ENCODE measurements at places on chromosomes 11 and 22. TPM values are rescaled to one million over a fixed set of nuclear protein-coding genes. Genes with fewer than 3 reads are reported as not detected.
A peak's percentile ranks its signal among the peaks of the same experiment; 100 is the strongest.

Gene TRPM5
- 0.87 TPM for polyA plus RNA-seq

Gene ASCL2
- polyA plus RNA-seq = 15.8 TPM

Gene OR8D4
- not detected for polyA plus RNA-seq

Gene CHID1
- 82.9 TPM for polyA plus RNA-seq

Gene OTOG
- 0.10 TPM for polyA plus RNA-seq

Gene TBX10
- 4.9 TPM for polyA plus RNA-seq

Gene KDM4D
- polyA plus RNA-seq = 0.67 TPM

DNA sequence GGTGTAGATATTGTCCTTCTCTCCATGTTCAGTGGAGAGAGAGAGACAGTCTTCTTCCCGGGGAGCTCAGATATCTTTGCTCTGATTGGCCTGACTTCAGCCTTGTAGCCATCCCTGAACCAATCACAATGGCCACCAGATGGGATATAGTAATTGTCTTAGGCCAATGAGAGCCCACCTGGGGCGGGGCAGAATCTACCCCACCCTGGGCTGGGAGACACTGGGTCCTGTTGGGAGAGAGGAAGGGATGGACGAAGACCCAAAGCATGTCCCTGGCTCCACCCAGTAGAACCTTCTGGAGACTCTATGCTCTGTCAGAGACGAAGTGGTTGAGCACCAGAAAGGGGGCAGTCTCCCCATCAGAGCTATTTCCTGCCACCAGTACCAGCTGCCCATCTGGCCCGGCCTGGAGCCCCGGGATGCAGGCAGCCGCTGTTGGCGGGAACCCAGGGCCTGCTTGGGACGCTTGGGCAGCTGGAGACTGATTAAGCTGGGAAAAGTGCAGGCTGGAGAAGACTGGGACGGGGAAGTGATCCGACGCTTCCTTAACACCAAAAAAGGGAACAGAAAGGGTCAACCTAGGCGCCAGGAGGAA lies 31.6 kb upstream of the CBX7 start:
- H3K4me3 ChIP-seq = no peak overlapping the region
- H3K27ac ChIP-seq = no peak overlapping the region
- no peaks in the 10 kb centered on the region for H3K36me3 ChIP-seq
- H3K27me3 ChIP-seq = no peaks in the 10 kb centered on the region
- no peak for DNase-seq
- no peaks in the 10 kb centered on the region for H3K4me1 ChIP-seq

- no peak overlapping the region for H3K27ac ChIP-seq
- peaks cover 15% of the 10 kb centered on the region for H3K4me1 ChIP-seq
- H3K27me3 ChIP-seq = no peaks in the 10 kb centered on the region
- no peak overlapping the region for H3K4me3 ChIP-seq
- no peak for DNase-seq
- H3K36me3 ChIP-seq = no peaks in the 10 kb centered on the region
Observed at GRCh38 chr11:117092951-117093590, 5.2 kb downstream of the SIK3 start.

GRCh38 chr11:121351083-121351630 lies 58.6 kb downstream of the SC5D start:
- H3K4me1 ChIP-seq = no peaks in the 10 kb centered on the region
- H3K27ac ChIP-seq = no peak overlapping the region
- H3K36me3 ChIP-seq = no peaks in the 10 kb centered on the region
- no peak overlapping the region for H3K4me3 ChIP-seq
- H3K27me3 ChIP-seq = peaks cover 3% of the 10 kb centered on the region

- H3K27me3 ChIP-seq = no peaks in the 10 kb centered on the region
- H3K27ac ChIP-seq = no peak overlapping the region
- DNase-seq = no peak
- H3K4me3 ChIP-seq = no peak overlapping the region
- H3K36me3 ChIP-seq = peaks cover 8% of the 10 kb centered on the region
Observed at GRCh38 chr22:44831885-44832284, 79.5 kb downstream of the ARHGAP8 start.

DNA sequence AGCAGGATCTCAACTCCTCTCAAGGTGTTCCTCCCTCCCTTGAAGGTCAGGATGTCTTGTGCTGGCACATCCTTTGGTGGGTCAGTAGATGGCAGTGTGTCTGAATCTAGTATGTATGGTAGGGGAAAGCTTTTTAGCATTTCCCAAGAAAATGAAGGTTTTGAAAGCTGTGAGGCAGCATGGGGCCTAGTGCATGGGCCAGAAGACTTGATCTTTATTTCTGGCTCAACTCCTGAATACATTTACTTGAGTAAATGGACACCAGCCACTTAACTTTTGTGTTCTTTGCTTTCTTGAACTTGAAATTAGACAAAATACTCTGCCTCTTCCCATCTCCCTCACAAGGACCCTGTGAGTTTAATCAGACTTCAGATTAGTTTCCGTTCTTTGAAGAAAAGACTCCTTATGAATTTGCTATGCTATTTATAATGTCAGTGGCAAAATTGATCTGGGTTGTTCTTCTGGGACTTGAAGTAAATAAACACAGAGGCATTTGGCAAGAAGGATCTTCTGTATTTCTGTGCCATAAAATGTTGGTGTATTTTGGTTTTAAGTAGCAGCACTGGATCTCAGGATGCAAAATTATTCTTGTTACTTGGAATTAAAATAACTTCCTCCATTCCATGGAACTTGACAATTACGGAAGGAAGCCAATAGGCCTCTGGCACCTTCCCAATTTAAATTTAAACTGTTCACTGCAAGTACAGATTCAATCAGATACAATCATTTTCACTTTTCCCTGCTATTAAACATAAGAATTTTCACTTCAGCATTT lies 288.8 kb downstream of the CASP12 start:
- no peaks in the 10 kb centered on the region for H3K27me3 ChIP-seq
- no peaks in the 10 kb centered on the region for H3K36me3 ChIP-seq
- peak; percentile 41 for DNase-seq
- no peaks in the 10 kb centered on the region for H3K4me1 ChIP-seq
- H3K4me3 ChIP-seq = no peak overlapping the region

- no peaks in the 10 kb centered on the region for H3K27me3 ChIP-seq
- H3K4me1 ChIP-seq = peaks cover 15% of the 10 kb centered on the region
- DNase-seq = no peak
- H3K4me3 ChIP-seq = no peak overlapping the region
Observed at GRCh38 chr11:2475136-2475918, 30.5 kb downstream of the KCNQ1 start.

- H3K27ac ChIP-seq = peak overlapping the region; percentile 72
- peaks cover 30% of the 10 kb centered on the region for H3K4me1 ChIP-seq
- H3K27me3 ChIP-seq = no peaks in the 10 kb centered on the region
- H3K4me3 ChIP-seq = no peak overlapping the region
Observed at GRCh38 chr11:127627204-127627603, 626.6 kb upstream of the KIRREL3 start.

- H3K27ac ChIP-seq = no peak overlapping the region
- no peak for DNase-seq
- H3K4me1 ChIP-seq = peaks cover 4% of the 10 kb centered on the region
Observed at GRCh38 chr11:133219543-133219942, 312.8 kb downstream of the OPCML start.

- no peaks in the 10 kb centered on the region for H3K36me3 ChIP-seq
- H3K27me3 ChIP-seq = no peaks in the 10 kb centered on the region
- peak overlapping the region; percentile 53 for H3K27ac ChIP-seq
- H3K4me3 ChIP-seq = no peak overlapping the region
- H3K4me1 ChIP-seq = peaks cover 21% of the 10 kb centered on the region
- no peak for DNase-seq
Observed at GRCh38 chr22:25748140-25748539, 6.2 kb downstream of the MYO18B start.

GRCh38 chr22:37260901-37261336 lies 16.9 kb upstream of the RAC2 start:
- H3K4me3 ChIP-seq = no peak overlapping the region
- H3K4me1 ChIP-seq = peaks cover 23% of the 10 kb centered on the region
- H3K36me3 ChIP-seq = no peaks in the 10 kb centered on the region
- DNase-seq = peak; percentile 42
- H3K27me3 ChIP-seq = peaks cover 6% of the 10 kb centered on the region
- H3K27ac ChIP-seq = no peak overlapping the region

DNA sequence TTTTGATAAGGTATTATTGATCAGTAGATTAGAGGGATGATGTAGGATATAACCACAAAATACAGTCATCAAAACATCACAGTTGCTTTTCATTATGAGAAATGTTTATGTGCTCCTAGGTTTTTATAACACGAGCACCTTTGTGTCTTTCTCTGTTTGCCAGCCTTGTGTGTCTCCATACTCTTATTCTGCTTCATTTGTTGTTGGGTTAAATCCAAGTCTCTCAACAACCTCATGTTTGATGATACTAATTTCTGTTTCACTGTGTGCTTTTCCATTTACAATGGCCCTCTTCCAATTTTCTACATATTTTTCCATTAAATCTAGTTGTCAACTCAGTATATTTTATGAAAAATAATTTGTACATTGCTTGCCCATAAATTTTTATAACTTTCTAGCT lies 107.7 kb upstream of the POU2AF2 start:
- H3K27me3 ChIP-seq = peaks cover 3% of the 10 kb centered on the region
- H3K27ac ChIP-seq = no peak overlapping the region
- no peaks in the 10 kb centered on the region for H3K4me1 ChIP-seq
- no peak overlapping the region for H3K4me3 ChIP-seq
- H3K36me3 ChIP-seq = no peaks in the 10 kb centered on the region
- DNase-seq = no peak

DNA sequence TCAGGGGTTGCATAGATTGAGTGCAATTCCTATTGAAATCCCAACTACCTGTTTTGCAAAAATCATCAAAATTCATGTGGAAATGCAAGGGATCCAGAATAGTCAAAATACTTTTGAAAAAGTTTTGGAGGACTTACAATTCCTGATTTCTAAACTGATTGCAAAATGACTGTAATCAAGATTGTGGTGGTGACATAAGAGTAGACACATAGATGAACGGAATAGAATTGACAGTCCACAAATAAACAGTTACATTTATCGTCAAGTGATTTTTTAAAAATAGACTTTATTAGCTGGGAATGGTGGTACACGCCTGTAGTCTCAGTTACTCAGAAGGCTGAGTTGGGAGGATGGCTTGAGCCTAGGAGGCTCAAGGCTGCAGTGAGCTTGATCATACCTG lies 2.6 kb upstream of the SLC7A4 start:
- no peak overlapping the region for H3K27ac ChIP-seq
- peaks cover 5% of the 10 kb centered on the region for H3K27me3 ChIP-seq
- no peak overlapping the region for H3K4me3 ChIP-seq
- peaks cover 35% of the 10 kb centered on the region for H3K4me1 ChIP-seq
- no peaks in the 10 kb centered on the region for H3K36me3 ChIP-seq

GRCh38 chr11:13440100-13440855 lies 22.7 kb downstream of the BTBD10 start:
- no peak overlapping the region for H3K27ac ChIP-seq
- no peaks in the 10 kb centered on the region for H3K36me3 ChIP-seq
- no peaks in the 10 kb centered on the region for H3K4me1 ChIP-seq

DNA sequence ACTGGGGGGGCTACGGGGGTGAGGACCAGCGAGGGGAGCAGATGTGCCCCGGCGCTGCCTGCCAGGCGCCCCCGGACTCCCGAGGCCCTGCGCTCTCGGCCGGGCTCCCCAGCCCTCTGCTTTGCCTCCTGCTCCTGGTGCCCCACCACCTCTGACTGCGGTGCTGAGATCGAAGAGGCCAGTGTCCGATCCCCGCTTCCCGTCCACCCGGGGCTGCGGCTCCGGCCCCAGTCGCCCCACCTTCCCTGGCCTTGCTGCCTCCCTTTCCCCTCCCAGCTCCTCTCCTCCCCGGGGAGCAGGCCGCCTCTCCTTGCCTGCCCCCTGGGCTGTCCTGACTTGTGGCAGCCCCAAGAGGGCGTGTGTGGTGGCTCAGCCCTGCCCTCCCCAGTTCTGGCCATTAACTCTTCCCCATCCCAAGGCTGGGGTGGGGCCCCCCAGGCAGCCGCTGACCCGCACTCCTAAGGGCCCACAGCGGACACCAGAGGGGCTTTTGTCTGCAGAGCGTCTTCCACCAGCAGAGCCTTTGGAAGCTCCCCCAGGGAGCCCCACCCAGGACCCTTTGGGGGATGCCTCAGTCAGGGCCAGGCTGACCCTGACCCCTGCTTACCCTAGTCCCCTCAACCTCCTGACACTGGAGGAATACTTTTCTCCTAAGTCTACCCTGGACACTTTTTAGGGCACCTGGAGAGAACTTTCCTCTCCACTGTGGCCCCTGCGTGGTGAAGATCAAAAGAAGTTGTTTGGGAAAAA lies 16.6 kb downstream of the RTN4RL2 start:
- peak overlapping the region; percentile 24 for H3K4me3 ChIP-seq
- H3K27me3 ChIP-seq = peaks cover 57% of the 10 kb centered on the region
- peaks cover 11% of the 10 kb centered on the region for H3K4me1 ChIP-seq
- no peak overlapping the region for H3K27ac ChIP-seq
- no peak for DNase-seq

DNA sequence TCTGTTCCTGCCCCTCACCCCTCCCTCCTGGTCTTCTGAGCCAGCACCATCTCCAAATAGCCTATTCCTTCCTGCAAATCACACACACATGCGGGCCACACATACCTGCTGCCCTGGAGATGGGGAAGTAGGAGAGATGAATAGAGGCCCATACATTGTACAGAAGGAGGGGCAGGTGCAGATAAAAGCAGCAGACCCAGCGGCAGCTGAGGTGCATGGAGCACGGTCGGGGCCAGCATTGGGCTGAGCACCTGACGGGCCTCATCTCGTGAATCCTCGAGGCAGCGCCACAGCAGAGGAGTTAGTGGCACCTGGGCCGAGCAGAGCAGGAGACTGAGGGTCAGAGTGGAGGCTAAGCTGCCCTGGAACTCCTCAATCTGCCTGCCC lies 941.8 kb downstream of the BRD1 start:
- DNase-seq = no peak
- H3K4me3 ChIP-seq = no peak overlapping the region
- H3K4me1 ChIP-seq = no peaks in the 10 kb centered on the region
- no peaks in the 10 kb centered on the region for H3K27me3 ChIP-seq

- DNase-seq = no peak
- H3K27ac ChIP-seq = no peak overlapping the region
- no peaks in the 10 kb centered on the region for H3K27me3 ChIP-seq
- no peaks in the 10 kb centered on the region for H3K36me3 ChIP-seq
- no peaks in the 10 kb centered on the region for H3K4me1 ChIP-seq
Observed at GRCh38 chr22:17536269-17536668, 27.0 kb upstream of the SLC25A18 start.

GRCh38 chr11:113113801-113114704 lies 152.8 kb downstream of the NCAM1 start:
- H3K27ac ChIP-seq = no peak overlapping the region
- H3K4me1 ChIP-seq = no peaks in the 10 kb centered on the region
- no peaks in the 10 kb centered on the region for H3K36me3 ChIP-seq
- H3K4me3 ChIP-seq = no peak overlapping the region

GRCh38 chr11:15651816-15652215 lies 537.1 kb downstream of the INSC start:
- no peak overlapping the region for H3K4me3 ChIP-seq
- no peak for DNase-seq
- H3K4me1 ChIP-seq = peaks cover 52% of the 10 kb centered on the region

DNA sequence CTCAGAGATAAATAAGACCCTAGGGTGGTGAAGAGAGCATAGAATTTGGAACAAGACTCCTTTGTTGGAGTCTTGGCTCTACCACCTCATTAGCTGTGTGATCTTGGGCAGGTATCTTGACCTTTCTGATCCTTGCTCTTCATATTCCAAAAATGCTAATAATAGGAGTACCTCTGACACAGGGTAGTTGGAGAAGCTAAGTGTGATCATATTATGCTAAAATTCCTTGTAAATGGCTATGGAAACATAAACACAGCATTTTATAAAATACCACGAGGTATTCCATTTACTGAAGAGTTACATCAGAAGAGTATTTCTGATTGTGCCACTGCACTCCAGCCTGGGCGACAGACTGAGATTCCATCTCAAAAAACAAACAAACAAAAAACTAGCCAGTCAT lies 9.4 kb downstream of the PTPRJ start:
- H3K4me1 ChIP-seq = peaks cover 26% of the 10 kb centered on the region
- H3K27me3 ChIP-seq = no peaks in the 10 kb centered on the region
- no peak overlapping the region for H3K27ac ChIP-seq
- H3K4me3 ChIP-seq = no peak overlapping the region
